Effector CD4-positive, alpha-beta T cell (primary cell): ENCODE measurements at places on chromosomes 13 and 19.

DNA sequence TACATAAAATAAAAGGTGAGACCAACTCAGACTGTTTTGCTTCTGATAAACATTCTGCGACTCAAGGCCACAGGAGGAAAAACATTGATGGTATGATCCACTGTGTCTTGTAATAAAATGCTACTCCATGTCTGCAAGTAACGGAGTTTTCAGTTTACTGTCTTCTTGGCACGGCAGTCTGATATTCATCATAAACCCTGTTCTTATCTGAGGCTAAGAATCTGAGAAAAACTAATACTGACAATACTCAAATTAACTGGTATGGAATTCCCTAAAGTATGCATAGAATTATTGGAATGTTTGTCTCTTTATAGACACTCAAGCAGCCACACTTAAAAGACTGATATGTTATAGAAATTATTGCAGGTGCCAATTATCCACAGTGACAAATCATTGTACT lies 125.5 kb downstream of the TBC1D4 start:
- DNase-seq = no peak

- no peak for DNase-seq
Observed at GRCh38 chr19:2260341-2260805, 4.2 kb upstream of the JSRP1 start.

- no peak for DNase-seq
Observed at GRCh38 chr19:38023671-38024541, 116.9 kb downstream of the SIPA1L3 start.

DNA sequence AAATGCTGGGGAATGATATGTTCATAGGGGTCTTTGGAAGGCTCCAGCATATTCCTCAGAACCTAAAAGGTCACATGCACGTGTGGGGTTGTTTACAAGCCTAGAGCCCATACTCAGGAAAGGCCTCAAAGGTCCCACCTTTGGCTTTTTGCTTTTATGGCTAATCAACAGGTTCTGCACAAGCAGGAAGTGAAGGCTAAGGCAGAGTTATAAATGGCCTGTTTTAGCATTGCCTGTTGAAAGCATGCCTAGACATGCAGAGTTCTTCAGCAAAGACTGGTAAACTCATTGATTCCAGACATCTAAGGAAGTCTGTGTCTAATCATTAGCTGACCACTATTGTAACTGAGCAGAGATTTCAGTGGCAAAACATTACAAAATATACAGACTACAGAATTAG lies 198.3 kb downstream of the KCNRG start:
- DNase-seq = no peak

GRCh38 chr13:54183728-54184127 lies 1155.1 kb downstream of the OLFM4 start:
- DNase-seq = no peak

DNA sequence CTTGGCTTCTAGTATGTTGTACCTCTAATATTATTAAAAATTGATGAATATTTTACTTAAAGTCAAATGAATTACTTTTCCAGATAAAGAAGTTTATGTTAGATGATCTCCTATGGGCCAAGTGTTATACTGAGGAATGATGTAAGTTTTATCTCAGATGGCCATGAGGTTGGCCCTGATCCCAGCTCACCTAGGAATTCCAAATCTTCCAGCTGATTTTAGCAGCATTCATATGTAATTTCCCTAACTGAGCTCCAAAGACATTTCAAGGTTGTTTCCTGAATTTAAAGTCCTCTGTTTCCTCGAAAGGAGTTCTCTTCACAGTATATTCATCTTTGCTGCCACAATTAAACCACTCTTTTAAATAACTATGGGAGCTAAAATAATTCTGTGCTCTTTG lies 1670.4 kb upstream of the SPRY2 start:
- DNase-seq = no peak

DNA sequence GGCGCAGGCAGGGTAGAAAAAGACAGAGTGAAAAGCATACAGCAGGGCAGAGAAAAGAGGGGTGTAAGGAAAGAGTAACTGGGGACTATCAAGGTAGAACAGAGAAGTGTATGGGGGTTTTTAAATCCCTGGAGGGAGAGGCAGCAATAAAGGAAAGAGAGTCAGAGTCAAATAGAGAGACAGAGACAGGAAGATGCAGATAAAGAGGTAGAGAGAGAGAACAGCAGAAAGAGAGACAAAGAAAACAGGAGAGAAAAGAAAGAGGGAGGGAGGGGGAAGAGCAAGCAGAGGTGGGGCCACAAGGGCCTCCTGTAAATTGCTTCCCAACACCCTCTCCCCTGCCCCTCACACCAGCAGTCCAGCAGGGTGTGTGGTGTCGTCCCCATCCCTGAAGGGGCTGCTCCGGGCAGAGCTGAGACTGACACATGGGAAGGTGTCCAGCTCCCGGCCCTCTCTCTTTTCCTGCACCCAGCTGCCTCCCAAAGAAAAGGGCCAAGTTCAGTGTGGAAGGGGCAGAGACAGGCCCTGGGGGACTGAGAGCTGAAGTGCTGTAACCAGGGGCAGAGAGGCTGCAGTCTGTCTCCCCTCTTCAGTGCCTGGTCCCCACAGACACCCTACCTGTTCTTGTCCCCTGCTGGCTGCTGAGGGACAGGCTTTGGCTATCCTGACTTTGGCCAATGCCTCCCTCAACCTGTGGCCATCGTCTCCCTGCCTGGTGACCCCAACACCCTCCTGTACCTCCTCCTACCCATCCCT lies 17.4 kb upstream of the POU2F2 start:
- no peak for DNase-seq

- DNase-seq = no peak
Observed at GRCh38 chr13:34303346-34303745, 485.4 kb downstream of the RFC3 start.

DNA sequence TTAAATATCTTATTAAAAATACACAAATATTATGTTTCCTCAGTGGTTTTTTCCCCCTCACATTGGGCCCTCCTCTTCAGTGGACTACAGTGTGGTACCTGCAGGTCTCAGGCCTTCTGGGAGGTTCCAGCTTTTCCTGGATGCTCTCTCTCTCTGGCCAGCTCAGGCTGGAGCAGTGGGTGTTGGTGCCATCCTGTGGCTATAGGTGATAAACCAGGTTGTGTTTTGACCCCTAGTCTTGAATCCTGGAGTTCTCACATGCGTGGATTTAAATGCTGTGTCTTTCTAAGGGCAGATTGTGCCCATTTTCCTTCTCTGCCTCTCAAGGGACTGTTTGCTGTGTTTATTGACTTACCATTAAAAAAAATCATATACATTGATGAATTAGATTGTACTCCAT lies 41.2 kb upstream of the ZNF527 start:
- no peak for DNase-seq
